Activated CD4-positive, CD25-positive, alpha-beta regulatory T cell (primary cell): ENCODE measurements at places on chromosomes 5 and 9.

- DNase-seq = no peak
These were observed 484.7 kb upstream of the ARRDC3 start for GRCh38 chr5:91867799-91868198.

- DNase-seq = no peak
These were observed 113.0 kb downstream of the BASP1 start for GRCh38 chr5:17330386-17330785.

DNA sequence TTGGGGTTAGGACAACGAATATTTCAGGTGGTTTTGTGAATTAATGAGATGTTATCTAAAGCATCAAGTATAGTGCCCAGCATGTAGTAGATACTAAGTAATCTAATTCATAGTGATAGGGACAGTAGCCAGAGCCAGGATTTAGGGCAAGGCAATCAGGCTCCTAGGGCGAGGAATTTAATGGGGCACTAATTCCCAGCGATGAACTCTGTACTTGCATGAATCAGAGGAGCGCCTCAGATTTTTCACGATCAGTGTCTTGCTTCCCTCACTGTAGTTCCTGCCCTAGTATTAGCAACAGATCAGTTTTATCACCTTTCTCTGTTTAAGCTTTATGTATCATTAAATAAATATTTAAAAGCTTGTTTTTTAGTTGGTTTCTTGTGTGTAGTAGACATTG, 3.1 kb downstream of the AGGF1 start:
- no peak for DNase-seq

DNA sequence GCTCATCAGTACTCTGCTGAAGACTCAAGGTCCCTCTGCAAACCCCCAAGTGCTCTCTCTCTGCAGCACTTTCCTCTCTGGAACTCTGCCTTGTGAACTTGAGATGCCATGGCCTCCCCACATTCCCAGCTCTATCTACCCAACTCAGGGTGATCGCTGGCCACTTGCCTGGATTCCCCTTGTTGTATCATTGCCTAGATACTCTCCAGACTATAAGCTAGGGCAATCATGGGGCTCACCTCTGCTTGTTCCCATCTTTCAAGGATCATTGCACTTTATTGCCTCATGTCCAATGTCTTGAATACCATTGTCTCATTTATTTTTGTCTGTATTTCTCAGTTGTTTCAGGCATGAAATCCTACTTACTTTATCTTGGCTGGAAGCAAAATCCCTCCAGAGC, 144.1 kb downstream of the PLPPR1 start:
- DNase-seq = no peak

DNA sequence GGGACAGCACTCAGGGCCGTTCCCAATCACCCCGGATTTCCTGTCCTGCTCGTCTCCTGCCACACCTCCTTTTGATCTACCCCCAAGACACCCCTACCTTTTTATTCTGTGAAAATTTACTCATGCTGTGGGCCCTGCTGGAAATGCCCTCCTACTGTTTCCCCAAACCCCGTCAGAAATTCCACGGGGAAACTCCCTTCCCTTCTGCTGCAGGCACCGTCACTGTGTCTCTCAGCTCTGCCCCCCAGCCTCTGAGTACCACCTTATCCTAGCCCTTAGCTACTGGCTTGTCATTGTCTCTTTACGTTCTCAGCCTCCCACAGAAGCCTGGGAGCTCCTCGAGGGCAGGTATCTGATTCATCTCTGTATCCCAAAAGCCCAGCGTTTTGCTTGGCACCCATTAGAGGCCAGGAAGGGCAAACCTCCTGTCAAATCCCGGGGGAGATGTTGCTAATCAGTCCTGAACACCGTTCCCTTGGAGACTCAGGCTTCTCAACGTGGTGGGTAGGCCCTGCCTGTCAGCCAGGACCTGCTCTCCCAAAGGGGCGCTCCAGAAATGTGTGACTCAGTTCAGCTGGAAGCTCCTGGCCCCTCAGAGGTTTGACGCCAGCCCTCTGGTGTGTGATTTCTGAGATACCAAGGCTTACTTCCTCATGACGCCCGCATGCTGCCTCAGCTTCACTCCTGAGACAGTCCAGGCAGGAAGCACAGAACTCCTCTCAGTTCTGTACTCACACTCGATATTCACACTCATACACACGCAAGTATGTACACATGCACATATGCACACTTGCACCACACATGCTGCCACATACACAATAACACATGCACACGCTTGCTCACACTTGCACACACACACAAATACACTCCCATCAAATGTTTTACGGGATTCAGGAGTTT, 50.7 kb upstream of the GRHPR start:
- DNase-seq = no peak

- no peak for DNase-seq
These were observed 27.8 kb downstream of the RECK start for GRCh38 chr9:36064448-36065037.
